ENCODE measurements at places on chromosomes 16 and 17.

GRCh38 chr16:48481772-48482171, 96.6 kb upstream of the SIAH1 start:
- DNase-seq, result no peak

- no peak for DNase-seq
These were observed 363.9 kb upstream of the CDH5 start for GRCh38 chr16:66002601-66003000.

DNA sequence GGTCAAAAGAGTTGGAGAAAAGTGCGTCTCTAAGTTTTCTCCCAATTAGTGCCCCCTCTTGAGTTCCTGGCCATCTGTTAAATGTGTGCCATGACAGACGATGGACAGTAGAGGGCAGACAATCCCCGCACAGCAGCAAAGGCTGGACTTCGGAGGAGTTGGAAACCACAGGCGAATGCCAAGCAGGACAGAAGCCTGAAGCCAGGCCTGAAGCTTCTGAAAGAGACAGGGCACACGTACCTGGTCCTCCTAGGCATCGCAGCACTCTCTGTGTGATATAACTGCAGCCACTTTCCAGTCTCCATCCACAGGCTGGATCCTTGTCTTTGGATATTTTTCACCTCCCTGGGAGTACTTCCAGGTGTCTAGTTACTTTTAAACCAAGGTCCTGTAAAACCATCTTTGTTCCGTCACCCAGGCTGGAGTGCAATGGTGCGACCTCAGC, 14.5 kb downstream of the C17orf100 start:
- peak; percentile 55 for DNase-seq

DNA sequence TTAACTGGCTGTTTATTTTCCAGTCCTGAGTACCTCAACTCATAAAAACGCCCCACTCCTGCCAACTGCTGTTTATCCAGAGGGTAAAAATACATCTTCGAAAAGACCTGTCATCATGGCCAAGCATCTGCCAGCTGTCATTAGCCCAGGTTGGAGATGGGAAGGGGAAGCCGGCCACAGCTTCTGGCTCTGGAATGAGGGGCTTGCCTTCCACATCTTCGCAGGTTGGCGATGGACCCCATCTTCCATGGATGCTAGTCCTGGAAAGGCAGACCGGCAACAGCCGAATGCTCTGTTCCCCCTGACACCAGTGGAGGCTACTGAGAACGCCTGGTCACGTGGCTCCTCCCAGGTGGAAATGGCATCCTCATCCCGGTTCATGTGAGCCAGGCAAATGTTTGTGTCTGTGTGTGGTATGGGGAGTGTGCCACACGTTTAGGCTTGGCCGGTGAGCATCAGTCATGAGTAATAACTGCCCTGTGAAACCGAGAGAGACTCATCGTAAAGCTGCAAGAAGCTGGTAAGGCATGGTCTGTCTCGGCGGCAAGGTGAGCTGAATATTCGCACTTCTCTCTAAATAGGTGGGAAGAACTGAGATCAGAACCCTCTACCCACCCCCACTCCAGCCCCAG, 420 bp upstream of the KRTAP17-1 start:
- DNase-seq, result no peak

- no peak for DNase-seq
These were observed 36.7 kb upstream of the PIK3R6 start for GRCh38 chr17:8904201-8904600.

- DNase-seq, result no peak
These were observed 13.5 kb downstream of the MARCHF10 start for GRCh38 chr17:62794666-62794971.

- DNase-seq, result no peak
These were observed 56.9 kb upstream of the RASL10B start for GRCh38 chr17:35674552-35674951.

DNA sequence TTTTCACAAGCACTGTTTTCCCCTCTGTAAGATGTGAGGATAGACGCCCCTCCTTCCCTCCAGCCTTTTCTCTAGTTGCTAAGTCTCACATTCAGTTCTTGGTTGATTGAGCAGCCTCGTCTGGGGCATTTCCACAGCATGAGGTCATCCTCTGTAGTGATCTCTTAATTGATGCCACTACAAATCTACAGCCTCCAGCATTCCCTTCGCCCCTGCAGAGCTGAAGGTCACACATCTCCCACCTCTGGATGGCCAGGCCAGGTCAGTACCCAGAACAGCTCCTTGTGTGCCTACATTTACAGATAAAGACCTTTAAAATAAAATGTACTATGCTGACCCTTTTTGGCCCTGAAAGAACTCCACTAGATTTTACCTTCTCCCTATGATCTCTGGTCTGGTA, 32.5 kb upstream of the CDH11 start:
- DNase-seq, result no peak

DNA sequence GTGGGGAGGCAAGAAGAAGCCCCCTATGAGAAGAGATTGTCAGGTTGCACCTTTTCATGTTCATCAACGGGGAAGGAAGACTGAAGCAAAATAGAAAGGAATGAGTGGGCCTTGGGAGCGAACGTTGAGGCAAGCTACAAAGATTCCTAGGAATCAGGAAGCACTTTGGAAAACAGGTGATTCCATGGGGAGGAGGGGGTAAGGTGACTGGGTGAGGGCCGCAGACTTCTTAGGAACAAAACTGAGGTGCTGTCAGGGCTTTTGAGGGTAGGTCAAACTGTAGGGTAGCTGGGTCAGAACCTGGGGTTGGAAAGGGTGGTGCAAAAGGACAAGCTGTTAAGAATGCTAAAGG, 528 bp downstream of the ITFG1 start:
- no peak for DNase-seq

DNA sequence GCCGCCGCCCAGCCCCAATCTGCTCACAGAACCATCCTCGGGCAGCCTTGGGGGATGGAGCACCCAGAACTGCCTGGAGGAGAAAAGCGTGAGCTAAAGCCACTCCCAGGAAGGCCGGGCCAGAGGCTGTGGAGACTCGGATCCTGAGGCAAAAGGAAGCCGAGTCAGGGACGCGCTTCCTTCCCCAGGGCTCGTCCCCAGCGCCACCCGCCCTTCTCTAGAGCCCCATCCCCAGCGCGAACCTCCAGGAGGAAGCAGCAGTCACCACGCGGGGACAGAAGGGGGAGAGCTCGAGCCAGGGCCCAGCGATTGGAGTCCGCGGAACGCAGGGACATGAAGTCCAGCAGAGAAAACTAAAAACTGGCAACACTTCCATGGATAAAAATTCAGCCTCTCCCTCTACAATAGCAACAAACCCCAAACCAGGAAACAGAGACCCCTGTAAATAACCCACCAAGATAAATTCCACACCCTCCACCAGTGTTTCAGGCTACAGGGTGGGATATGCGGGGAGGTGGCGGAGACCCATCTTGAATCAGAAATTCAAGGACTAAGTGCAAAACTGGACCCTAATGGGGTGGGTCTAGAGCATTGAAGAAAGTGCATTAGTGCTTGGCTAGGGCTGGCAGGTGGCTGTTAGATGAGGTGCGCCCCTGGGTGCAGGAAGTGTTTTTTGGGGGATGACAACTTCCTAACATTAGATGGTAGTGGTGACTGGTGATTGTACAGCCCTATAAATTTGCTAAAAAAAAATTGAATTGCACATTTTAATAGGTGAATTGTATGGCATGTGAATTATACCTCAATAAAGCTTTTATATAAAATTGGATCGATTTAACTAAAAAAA, 116.1 kb upstream of the METRNL start:
- peak; percentile 22 for DNase-seq

GRCh38 chr16:57822856-57823255, 20.6 kb upstream of the KIFC3 start:
- DNase-seq, result no peak
